ENCODE measurements at places on chromosomes 1 and 21. TPM values are rescaled to one million over a fixed set of nuclear protein-coding genes. Genes with fewer than 3 reads are reported as not detected.

The KMO gene
- total RNA-seq, result under 0.01 TPM

The ARHGEF16 gene
- total RNA-seq, result 0.09 TPM

The FMO1 gene
- total RNA-seq, result not detected

The PRKCZ gene
- 0.19 TPM for total RNA-seq

The RYR2 gene
- not detected for total RNA-seq

The ANKRD35 gene
- 0.81 TPM for total RNA-seq

The CLDN17 gene
- not detected for total RNA-seq

Data from endothelial cell of coronary artery (primary cell).